ENCODE measurements at places on chromosomes 6 and 20.

GRCh38 chr20:43936104-43936770 lies 21.6 kb downstream of the TOX2 start:
- DNase-seq = no peak

DNA sequence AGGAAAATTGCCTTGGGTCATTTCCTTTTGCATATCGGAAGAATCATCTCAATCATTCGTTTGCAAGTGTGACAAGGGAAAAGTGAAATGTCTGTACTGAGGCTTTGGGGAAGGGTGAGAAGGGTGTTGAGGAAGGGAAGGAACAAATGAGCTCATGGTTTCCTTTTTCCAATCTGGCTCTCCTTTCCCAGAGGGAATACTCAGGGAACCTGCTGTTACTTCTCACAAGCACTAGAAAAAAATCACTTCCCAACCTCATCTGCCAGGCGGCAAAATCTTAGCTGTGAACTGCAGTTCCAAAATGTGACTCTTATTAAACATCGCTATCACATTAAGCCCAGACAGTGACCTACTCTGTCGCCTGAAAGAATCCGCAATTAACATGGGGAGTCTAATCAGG lies 258.1 kb downstream of the ZNF217 start:
- DNase-seq = no peak

DNA sequence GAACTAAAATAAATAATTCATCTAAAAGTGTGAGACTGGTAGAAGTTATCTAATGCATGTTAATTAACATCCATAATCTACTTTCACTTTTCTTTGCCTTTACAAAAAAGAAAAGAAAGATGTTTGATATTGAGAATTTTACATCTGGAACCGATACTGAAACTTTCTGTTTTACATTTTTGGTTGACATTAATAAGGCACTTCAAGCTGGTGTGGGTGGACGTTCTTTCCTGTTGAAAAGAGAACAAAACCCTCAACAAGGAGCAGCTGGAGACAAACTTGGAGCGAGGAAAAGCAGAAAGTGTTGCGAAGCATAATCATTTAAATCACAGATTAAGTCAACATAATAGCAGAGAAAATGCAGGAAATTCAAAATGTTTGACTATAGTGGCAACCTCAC lies 575.2 kb upstream of the ADGRB3 start:
- DNase-seq = no peak

GRCh38 chr6:138104618-138105213 lies 2.5 kb downstream of the PERP start:
- DNase-seq = no peak

- DNase-seq = no peak
These were observed 65.7 kb downstream of the PYGB start for GRCh38 chr20:25313593-25313992.

DNA sequence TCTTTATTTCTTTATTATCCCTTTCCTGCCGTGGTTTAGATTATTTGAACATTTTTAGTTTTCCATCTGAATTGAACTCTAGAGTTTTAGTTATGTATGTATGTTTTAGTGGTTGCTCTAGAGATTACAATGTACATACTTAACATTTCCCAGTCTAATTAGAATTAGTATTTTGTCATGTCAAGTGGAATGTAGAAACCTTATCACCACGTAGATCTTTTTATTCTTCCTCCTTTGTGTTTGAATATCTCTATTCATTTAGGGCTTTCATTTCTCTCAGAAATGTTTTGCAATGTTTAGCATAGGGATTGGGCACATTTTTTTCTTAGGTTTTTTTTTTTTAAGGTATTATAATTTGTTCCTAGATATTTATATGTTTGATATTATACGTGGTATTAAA lies 73.1 kb upstream of the EZR start:
- no peak for DNase-seq

GRCh38 chr6:126625019-126625418 lies 285.1 kb downstream of the CENPW start:
- DNase-seq = no peak

DNA sequence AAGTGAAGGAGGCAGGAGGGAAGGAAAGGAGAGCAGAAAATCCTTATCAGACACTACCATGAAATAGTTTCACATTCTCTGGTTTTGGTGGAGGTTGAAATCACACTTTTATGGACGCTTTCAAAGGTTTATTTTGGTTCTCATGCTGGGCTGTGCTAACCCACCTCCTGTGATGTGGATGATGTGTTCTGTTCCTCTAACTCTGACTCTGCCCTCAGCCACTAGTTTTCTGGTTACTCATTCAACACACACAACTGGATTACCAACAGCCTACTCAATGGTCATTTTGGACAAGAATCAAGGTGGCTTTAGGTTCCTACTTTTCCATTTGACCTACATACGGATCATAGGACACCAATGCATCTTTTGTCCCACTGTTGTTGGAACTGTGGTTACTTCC lies 522.1 kb upstream of the BTBD3 start:
- DNase-seq = no peak

DNA sequence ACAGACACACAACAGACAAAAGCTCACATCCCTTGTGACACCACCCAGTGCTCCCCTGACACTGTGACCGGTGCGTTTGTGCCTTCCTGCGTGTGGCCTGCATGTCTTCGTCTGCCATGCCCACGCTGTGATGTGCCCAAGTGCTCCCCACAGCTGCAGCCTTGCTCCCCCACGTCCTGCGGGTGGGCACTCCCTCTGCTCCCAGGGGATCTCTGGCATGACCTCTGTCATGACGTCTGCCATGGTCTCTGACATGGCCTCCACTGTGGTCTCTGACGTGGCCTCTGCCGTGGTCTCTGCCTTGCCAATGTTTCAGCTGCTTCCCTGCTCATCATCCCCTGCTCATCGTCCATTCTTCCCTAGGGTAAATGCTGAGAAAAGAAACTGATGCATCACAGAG lies 200.9 kb downstream of the DLL1 start:
- no peak for DNase-seq

DNA sequence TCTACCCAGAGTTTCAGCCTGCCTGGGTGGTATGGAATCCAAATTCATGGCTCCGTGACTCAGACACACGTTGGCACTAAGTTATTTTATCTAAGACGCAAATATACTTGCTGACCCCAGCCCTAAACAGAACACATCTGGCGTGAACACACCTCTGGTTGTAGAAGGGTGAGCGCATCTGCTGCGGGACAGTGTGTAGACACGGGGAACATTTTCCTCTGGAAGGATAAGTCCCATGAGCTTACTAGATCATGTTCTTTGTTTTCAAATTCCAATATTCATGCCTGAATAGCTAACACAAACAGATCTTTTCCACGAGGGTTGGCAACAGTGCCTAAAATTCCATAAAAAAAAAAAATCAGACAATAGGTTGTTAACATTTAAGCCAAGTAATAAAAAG lies 87.8 kb downstream of the TMEM170B start:
- DNase-seq = no peak

GRCh38 chr6:160967833-160968232 lies 23.7 kb upstream of the MAP3K4 start:
- no peak for DNase-seq

DNA sequence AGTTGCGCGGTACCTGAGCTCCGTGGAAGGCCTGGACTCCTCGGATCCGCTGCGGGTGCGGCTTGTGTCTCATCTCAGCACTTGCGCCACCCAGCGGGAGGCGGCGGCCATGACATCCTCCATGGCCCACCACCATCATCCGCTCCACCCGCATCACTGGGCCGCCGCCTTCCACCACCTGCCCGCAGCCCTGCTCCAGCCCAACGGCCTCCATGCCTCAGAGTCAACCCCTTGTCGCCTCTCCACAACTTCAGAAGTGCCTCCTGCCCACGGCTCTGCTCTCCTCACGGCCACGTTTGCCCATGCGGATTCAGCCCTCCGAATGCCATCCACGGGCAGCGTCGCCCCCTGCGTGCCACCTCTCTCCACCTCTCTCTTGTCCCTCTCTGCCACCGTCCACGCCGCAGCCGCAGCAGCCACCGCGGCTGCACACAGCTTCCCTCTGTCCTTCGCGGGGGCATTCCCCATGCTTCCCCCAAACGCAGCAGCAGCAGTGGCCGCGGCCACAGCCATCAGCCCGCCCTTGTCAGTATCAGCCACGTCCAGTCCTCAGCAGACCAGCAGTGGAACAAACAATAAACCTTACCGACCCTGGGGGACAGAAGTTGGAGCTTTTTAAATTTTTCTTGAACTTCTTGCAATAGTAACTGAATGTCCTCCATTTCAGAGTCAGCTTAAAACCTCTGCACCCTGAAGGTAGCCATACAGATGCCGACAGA lies 9.9 kb downstream of the HEY2 start:
- no peak for DNase-seq

GRCh38 chr6:24719125-24719971 lies at the start of gene C6orf62:
Gene C6orf62, minus strand, starts transcription at chr6:24719154. Its CDS starts 486 bp downstream, at chr6:24718668.
- no peak for DNase-seq

- DNase-seq = no peak
These were observed 22.4 kb downstream of the MANBAL start for GRCh38 chr20:37311710-37312355.

- DNase-seq = no peak
These were observed 8.3 kb upstream of the CEBPB start for GRCh38 chr20:50182346-50182745.

- DNase-seq = peak; percentile 83
These were observed at the start of gene FOXP4 for GRCh38 chr6:41545703-41546474. Gene FOXP4, plus strand, starts transcription at chr6:41546381. Its CDS starts 19,380 bp downstream, at chr6:41565761.

DNA sequence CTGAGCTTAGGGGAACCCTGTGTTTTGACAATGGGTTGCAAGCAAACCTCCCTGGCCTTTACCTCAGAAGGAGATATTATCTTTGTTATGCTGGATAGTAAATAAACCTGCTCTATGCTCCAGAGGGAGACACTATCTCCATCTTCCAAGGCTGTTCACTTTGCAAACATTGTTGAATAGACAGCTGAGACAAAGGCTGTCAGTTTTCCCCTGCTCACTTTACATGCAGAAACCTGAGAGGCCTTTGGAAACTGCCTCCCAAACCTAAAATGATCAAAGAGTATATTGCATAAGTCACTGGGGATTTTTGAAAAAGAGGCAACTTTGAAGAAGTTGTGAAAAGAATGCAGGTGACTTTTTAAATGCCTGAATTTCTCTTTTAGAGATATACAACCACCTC lies 61.6 kb downstream of the MRAP2 start:
- no peak for DNase-seq

GRCh38 chr6:110054664-110055386 lies 76.7 kb downstream of the GPR6 start:
- DNase-seq = no peak

GRCh38 chr6:116278854-116279231 lies 887 bp downstream of the TSPYL1 start:
- DNase-seq = no peak

GRCh38 chr20:33899106-33899505 lies 88.0 kb downstream of the CHMP4B start:
- no peak for DNase-seq

- no peak for DNase-seq
These were observed 78.4 kb upstream of the CCN6 start for GRCh38 chr6:111975466-111975865.

- DNase-seq = no peak
These were observed 40.8 kb downstream of the CHMP4B start for GRCh38 chr20:33851842-33852466.

DNA sequence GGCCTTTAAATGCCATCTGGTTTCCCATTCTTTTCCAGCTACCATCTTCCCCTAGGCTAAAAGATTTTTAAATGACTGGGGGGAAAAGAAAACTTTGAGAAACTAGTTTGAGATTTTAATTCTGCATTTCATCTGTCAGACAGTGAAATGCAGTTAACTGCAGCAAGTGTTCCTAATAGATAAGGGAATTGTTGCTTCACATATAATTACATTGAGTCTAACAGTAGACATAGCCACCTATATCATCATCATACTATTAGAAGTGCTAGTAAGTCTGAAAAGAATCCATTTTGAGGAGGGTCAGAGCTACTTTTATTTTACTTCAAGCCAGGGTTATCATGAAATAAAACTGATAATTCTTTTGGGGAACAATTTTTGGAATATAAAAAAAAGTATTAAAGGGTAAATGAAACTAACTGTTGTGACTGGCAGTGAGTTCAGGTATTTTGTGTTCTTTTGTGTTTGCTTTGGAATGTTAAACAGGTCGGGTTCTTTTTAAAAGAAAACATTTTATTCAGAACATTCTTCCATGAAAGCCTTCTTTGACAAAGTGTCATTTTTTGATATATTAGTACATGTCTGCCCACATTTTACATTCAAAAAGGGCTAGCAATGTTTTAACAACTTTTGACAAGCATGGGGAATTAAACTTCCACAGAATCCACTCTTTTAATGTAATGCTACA lies 170.1 kb downstream of the HS3ST5 start:
- DNase-seq = no peak

DNA sequence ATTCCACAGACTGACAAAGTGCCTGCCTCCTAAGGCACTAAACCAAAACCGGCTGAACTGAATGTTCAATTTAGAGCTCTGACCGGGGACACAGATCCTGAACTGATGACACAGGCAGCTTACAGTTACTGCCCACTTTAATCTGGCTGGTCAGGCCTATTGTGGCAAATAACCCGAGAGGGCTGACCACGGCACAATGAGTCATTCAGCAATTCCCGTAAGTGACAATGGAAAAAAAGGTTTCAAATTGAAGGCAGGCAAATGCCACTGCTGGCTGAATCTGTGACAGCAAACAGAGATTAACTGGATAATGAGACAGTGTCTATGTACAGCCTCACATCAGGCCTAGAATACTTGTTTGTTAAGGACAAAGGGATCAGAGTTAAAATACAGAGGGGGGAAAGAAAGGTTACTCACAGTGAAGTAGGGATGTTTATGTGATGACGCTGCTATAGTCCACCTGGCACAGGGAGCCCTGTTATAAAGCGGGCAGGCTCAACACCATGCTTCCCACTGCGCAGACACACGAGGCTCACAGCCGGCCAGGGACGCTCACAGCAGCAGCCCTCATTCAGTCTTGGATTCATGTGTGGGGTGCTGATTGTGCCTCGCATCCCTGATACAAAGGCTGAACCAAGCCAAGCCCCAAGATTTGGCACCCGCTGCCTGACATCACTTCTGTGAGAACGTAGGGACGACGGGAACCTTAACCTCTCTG lies 54.4 kb downstream of the RTN4IP1 start:
- DNase-seq = no peak

DNA sequence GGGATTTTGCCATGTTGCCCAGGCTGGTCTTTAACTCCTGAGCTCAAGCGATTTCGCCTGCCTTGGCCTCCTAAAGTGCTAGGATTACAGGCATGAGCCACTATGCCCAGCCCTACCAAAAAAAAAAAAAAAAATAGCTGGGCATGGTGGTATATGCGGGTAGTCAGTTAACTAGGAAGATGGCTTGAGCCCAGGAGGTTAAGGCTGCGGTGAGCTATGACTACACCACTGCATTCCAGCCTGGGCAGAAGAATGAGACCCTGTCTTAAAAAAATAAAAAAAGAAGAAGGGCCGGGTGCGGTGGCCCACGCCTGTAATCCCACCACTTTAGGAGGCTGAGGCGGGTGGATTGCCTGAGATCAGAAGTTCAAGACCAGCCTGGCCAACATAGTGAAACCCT lies 50.2 kb downstream of the ELOVL2 start:
- no peak for DNase-seq

GRCh38 chr6:75611702-75612375 lies 10.2 kb downstream of the SENP6 start:
- DNase-seq = no peak

DNA sequence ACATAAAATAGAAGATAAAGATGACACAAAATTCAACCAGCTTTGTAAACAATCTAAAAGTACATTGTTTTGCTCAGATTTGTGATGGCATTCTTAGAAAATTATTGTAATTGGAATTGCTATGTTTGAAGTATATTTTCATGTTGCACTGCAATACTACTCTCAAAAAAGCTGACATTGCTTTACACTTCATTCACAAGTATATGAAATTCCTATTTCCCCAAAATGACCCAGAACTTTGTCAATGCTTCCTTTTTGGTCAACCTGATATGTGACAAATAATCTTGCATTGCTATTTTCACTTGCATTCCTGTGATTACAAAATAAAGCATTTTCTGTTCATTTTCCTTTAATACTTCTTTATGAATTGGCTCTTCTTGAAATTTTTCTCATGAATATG lies 104.1 kb upstream of the BMP5 start:
- no peak for DNase-seq

Measured in iPS DF 19.7 (cell line).